ENCODE measurements at places on chromosomes 5 and 9.

DNA sequence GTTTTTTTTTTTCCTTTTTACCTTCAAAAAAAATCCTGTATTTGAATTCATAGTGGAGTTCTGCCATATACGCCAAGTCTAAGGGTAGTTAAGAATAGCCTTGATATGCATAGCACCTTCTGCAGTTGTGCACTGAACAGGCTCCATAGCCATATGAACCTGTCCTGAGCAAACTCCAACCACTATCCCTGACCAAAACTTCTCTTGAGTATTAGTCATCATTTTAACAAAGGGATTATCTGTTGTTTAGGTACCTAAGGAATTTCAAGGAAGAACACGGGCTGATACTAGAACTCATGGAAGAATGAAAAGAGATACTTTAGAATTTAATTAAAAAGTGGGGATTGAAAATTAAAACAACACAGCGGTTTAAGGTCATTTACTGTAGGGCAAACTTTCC lies 1.9 kb upstream of the FBXO38 start:
- DNase-seq: no peak

- no peak for DNase-seq
These were observed 42.2 kb downstream of the COL5A1 start for GRCh38 chr9:134683714-134684374.

- DNase-seq: no peak
These were observed 54.0 kb upstream of the FKTN start for GRCh38 chr9:105503881-105504280.

DNA sequence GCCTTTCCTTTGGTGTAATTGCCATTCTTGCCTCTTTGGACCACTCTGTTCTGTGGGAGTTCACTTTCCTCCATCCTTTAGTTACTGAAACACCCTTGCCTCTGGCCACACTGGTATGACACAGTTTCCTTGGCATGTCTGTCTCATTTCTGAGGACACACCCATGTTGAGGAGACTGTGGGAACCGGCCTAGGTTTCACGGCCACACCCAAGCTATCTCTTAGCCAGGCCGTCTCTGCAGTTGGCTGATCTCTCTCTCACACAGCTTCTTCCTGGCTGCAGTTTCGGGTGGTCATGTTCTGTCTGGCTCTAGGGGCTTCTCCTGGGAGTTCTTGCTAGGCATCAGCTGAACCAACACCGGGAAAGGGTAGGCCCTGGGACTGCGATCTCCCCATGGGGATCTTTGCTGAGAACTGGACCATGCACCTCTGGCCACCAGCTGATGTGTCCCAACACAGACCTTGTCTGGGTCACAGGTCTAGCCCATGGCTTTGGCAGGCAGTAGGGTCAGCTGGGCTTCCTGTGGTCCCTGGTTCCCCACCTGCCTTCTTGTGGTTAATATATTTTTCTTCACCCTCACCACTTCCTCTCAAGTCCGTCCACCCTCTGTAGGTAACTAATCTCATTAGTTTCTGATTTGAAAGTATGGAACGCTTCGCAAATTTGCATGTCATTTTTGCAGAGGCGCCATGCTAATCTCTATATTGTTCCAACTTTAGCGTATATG lies 24.9 kb downstream of the ARHGEF37 start:
- DNase-seq: no peak

- DNase-seq: no peak
These were observed 122.6 kb upstream of the KLF4 start for GRCh38 chr9:107612136-107612535.

GRCh38 chr5:171673328-171673727 lies 112.3 kb upstream of the SMIM23 start:
- no peak for DNase-seq

DNA sequence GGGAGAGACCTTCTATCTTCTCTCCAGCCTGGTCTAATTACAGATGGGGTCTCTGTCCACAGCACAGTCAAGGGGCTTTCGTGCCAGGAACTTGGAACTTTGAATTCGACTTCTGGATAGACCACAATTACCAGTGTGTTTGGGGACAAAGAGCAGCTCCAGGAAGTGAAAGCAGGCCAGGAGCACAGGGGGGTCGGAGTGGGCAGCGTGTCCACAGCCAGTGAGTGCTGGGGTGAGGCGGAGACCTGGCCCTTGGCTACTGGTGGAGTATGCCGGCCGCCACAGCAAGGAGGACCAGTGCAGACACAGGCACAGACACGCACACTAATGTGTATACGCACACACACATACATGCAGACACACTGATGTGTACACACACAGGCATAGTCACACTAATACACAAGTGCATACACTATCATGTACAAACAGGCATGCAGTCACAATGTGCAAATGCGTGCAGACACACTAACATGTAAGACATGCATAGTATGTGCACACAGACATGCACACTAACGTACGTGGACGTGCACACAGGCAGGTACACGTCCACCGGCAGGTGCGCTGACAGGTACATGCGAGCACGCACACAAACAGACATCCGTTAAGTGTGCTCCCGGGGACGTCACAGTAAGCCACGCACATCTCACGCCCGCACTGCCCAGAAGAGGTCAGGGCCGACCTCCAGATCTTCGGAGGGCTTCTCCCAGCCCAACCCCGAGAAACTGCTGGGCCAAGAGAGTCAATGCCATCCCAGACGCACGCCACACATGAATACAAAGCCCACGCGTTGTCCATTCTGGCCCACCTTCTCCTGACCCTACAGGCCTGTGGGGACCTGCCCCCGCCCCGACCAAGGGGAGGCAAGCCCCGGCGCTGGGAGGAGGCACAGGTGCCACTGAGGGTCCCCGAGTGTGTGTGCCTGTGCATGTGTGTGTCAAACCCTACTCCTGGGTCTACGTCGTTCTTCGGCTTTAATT lies 46.5 kb downstream of the NKD2 start:
- DNase-seq: no peak

DNA sequence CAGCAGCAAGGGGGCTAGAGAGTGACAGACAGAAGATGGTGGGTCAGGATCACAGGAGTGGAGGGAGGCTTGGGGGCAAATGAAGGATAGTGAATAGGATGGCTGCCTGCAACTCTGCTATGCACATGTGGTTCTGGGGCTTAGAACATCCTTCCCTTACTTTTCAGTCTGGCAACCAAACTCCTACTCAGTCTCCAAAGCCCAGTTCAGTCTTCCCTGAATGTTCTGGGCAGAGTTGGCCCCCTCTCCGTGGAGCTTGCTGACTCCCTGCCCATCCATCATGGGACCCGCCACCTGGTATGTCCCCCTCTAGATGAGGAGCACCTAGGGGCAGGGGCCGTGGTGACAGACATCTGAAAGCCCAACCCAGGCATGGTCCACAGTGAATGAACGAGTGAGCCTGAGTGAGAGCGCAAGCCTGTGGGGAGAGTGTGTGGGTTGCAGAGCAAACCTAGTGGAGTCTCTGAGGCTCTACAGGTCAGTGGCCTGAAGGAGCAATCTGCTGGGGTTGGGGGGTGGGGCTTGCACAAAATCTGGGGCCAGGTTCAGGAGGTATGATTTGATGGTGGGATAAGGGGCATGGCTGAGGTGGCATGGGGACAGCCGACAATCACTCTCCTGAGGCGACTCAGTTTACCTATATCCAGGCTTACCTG lies 180.6 kb downstream of the FGF18 start:
- DNase-seq: no peak

- no peak for DNase-seq
These were observed 119.5 kb upstream of the ACOT12 start for GRCh38 chr5:81513473-81513872.

- no peak for DNase-seq
These were observed 25.7 kb downstream of the PCDHGC5 start for GRCh38 chr5:141514330-141515133.

GRCh38 chr9:123394291-123395235 lies 38.6 kb downstream of the CRB2 start:
- DNase-seq: no peak

DNA sequence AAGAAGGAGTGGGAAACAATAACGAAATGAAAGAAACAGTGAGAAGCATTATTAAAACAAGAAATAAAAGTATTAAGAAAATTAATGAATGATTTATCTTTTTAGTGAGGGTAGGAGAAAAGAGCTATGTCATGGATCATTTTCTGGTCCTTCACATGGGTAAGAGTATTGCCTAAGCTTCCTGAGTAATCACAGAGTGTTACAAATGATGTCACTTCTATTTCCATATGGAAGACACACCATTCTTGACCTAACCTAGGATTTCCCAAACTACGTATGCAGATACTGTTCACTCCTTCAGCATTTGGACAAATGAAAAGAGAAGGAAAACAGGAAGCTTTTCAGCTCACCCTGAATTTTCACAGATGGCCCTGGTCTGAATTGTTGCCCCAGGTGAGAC lies 3.3 kb upstream of the TSLP start:
- no peak for DNase-seq

DNA sequence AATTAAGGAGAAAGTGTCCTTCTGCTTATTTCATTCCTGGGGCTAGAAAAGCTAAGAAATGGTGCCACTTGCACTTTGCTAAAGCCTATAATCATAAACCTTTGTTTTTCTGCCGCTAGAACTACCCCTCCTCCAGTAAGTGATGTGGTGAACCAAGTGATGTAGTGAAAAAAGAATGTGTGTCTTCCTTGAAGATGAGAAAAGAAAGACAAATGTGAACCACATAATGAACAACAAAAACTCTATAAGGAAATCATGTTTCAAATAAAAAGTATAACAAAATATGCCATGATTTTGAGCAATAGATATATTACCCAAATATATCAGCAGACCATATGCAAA lies 179.0 kb upstream of the SGCD start:
- DNase-seq: no peak

GRCh38 chr5:51995773-51996306 lies 612.6 kb downstream of the ISL1 start:
- DNase-seq: no peak

- no peak for DNase-seq
These were observed 395.4 kb downstream of the ARRDC3 start for GRCh38 chr5:90987726-90988125.

DNA sequence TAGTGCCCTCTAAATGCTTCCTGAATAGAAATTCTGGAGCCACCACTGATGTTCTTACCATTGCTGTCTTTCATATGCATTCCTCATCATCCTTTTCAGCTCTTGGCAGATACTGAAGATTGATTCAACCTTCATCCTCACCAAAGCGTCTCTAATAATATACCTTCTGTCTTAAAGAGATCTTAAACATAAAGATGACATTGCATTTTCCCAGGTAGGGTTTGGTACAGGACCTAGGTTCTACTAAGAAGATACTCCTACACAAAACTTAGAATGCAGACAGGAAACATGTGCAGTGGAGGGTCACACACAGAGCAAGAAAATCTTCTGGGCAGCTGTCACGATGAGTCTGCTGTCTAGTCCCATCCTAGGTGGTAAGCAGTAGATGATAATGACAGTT lies 41.0 kb upstream of the RPS23 start:
- DNase-seq: no peak

GRCh38 chr9:15018096-15018637 lies 107.9 kb upstream of the FREM1 start:
- DNase-seq: no peak

- DNase-seq: no peak
These were observed 1000.6 kb upstream of the DMAC1 start for GRCh38 chr9:8800196-8800595.

GRCh38 chr9:20760246-20760891 lies 76.3 kb downstream of the FOCAD start:
- DNase-seq: peak; percentile 44

- DNase-seq: no peak
These were observed 381.4 kb downstream of the ACTL7B start for GRCh38 chr9:108474356-108474755.

DNA sequence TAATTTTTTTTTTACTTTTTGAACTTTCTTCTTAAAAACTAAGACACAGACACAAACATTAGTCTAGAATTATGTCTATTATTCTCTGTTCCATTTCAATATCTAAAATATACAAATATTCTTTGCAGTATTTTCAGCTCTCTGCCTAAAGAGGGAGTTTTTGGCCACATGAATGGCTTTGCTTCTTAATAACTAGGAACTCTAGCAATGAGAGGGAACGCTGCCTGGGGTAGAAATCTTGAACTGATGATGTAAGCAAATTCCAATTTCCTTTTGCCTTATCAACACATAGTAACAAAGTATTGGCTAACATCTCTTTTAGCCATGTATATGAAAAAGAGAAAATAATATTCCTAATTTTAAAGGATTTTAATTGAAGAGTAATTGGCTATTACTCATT lies 51.9 kb downstream of the SLC25A46 start:
- DNase-seq: no peak

- DNase-seq: no peak
These were observed 48.1 kb upstream of the PCA3 start for GRCh38 chr9:76716085-76716672.

GRCh38 chr9:115712981-115713380 lies 440.6 kb upstream of the PAPPA start:
- no peak for DNase-seq

GRCh38 chr5:4570047-4570995 lies 569.8 kb upstream of the ADAMTS16 start:
- DNase-seq: no peak

DNA sequence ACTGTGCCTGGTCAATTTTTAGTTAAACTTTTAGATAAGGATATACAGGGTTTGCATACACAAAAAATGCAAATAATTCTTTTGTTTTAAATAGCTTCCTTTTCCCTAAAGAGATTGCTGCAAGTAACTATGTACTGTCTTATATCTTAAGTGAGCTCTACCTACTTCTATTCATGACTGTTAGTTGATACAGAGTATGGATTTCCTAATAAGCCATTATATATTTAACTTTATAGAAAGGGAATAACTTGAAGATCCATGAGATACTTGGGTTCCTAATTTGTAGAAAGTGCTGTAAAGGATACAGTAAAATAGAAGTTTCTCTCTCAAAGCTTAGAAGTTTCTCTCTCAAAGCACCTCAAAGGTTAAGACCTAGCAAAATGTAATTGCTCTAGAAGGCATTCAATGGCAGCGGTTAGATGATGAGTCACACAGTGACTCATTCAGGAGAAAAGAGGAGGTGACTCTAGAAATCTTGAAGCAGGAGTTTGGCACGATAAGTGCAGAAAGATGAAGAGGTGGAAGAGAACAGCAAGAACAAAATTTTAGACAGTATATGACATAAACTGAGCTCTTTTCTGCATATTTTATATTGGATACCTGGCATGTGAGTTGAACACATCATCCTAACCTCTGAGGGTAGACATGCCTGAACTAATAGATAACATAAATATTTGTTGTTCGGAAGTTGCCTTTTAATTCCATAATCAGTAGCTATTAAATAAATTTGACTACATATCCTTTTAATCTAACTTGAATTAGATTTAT lies 5.5 kb upstream of the DNAJC21 start:
- no peak for DNase-seq

GRCh38 chr5:88691945-88692868 lies 190.8 kb downstream of the MEF2C start:
- DNase-seq: peak; percentile 15

Data from hematopoietic multipotent progenitor cell (in vitro differentiated cells).